GM12865 (cell line): ENCODE measurements at places on chromosomes 7 and 10.

DNA sequence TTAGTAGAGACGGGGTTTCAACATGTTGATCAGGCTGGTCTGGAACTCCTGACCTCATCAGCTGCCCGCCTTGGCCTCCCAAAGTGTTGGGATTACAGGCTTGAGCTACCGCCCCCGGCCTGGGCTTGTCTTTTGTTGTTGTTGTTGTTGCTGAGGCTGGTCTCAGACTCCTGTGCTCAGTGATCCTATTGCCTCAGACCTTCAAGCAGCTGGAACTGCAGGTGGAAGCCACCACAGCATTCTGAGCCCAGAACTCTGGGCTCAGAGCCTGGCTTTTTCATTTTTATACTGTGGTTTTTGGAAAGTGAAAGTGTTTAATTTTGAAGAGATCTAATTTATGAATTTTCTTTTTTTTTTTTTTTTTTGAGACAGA lies 16.2 kb upstream of the DNAJB6 start:
- DNase-seq, result no peak

- no peak for DNase-seq
Measured at GRCh38 chr7:416761-417624, 102.7 kb downstream of the PDGFA start.

GRCh38 chr7:120464104-120464503 lies 191.1 kb downstream of the KCND2 start:
- DNase-seq, result no peak

DNA sequence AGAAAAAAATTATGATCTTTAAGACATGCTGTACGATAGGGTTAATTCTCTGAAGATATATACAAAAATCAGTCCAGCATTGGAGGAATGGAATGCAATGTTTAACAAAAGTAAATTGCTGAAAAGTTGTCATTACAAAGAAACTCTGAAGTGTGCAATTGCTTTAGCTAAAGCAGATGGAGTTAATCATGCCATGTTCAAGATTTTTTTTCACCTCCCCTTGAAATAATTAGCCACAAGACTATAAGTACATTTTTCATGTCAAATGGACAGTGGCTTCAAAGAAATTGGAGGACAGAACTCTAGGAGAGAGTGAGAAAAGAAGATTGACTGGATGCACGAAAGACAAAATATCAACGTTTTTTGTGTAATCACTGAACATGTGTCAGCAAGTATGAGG lies 63.1 kb upstream of the MEOX2 start:
- DNase-seq, result no peak

- no peak for DNase-seq
Measured at GRCh38 chr7:142889816-142890215, 4.3 kb upstream of the TRPV6 start.

DNA sequence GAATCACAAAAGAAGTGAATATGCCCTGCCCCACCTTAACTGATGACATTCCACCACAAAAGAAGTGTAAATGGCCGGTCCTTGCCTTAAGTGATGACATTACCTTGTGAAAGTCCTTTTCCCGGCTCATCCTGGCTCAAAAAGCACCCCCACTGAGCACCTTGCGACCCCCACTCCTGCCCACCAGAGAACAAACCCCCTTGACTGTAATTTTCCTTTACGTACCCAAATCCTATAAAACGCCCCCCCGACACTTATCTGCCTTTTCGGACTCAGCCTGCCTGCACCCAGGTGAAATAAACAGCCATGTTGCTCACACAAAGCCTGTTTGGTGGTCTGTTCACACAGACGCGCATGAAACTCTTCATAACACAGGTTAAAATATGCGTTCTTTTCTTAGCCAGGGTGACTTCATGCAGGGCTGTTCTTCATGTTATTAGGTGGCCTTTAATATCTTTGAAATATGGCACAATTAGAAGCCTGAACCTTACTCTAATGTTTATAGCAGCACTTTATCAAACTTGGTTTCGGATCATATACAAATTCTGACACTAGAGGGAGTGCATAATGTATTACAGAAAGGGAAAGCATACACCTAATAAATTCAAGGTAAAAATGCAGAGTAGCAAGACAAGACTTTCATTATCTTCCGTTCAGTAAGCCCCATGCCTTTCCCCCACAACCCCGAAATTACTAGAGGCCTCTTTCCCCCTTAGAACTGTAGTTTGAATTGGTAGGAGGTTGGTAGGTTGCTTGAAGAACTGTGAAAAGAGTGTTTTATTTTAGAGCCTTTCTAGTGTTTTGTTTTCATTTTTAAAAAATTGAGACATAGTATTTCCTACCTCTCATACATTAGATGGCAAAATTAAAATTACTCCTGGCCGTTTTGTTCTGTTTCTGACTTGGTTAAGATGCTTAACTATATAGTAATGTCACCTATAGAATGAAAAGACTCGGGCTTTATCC lies 117.9 kb downstream of the NPY start:
- peak; percentile 57 for DNase-seq

DNA sequence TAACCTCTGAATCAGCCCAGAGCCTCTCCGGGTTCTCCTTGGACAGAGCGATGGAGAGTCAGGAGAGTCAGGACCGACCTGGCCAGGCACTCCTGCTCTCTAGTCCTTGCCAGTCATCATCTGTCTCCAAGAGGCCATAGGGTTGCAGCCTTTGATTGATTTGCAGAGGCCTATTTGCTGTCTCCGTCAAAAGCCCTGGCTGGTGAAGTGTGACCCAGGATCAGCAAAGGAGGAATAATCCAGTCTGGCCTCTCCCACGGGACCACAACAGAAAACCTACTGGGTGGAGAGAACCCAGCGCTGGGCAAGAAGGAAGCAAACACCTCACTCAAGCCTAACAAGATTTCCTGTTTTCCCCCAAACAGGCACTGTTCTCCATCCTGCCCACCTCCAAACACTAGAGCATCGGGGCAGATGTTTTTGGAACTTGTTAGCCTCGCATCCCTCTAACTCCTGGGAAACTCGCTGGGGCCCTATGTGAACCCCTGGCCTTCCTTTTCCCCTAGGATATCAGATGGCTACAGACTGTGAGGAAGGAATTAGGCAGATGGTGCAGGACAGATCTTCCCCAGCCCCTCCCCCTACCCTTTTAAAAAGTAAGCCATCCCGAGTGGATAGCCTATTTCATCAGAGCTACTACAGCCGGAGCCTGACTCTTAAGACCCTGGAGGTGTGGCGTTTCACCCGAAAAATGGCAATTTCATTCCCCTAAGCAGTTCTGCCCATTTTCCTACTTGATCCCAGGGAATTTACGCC lies 54.3 kb downstream of the PODXL start:
- no peak for DNase-seq

DNA sequence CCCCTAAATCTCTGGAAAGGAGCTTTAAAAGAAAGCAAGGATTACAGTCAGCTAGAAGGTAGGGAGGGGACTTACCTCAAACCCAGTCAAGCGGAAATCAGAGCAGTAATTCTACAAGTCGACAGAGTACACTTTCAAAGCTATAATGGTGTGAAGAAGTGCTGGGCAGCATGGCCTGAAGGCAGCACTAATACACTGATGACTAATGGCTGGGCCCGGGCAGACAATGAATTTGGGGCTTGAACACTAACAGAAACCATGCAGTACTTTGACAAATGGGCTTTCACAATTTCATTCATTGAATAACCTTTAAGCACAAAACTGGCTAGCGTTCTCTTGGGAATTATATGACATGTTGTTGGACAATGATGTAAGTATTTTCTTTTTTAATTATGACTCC lies 4.7 kb downstream of the GLI3 start:
- no peak for DNase-seq

DNA sequence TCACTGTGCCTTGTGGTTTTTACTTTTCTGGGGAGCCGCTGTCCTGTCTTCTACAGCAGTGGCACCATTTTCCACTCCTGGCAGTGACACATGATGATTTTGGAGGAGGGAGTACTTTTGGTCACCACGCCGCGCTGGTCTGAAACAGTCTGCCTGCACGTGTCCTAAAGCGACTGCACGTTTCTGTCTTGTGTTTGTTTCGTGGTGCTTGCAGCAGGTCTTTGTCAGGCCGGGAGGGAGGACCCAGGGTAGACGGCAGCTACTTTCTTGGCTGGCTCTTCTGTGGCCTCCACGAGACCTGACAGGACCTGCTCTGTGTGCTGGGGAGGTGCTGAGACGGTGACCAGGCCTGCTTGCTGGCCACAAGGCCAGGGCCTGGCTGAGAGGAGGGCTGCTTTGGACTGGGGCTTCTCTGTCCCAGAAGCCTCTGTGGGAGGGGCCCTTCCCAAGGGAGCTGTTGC lies 82.0 kb downstream of the GLRX3 start:
- DNase-seq, result no peak

- DNase-seq, result no peak
Measured at GRCh38 chr7:70621954-70622600, 509.9 kb upstream of the GALNT17 start.

GRCh38 chr10:29951441-29951931 lies 107.9 kb downstream of the JCAD start:
- DNase-seq, result no peak

DNA sequence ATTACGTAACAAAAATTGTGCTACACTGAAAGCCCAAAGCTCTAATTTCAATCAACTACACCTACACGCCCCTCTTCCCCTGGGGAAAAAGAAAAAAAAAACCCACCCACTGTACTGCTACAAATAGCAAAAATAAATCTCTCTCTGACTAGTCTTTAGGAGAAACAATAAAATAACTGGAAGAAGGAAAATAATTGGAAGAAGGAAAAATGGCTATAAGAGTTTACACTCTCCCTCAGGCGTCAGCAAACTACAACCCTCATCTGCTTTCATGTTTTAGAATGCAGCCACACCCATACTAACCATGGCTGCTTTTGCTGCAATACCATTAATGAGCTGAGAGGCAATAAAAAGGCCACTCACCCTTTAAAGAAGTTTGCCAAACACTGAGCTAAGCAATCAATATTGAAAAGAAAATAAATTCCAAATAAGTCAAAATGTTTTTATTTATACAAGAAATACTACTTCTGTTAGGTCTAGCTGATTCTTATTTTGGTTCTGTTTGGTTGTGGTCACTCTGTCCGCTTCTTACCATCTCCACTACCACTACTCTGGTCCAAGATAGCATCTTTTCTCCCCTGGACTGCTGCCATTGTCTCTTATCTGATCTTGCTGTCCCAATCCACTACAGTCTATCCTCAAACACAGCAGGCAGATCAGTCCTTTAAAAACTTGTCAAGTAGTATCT lies 3.8 kb downstream of the MINDY3 start:
- DNase-seq, result no peak

- no peak for DNase-seq
Measured at GRCh38 chr10:127878475-127879055, 14.2 kb downstream of the CLRN3 start.

DNA sequence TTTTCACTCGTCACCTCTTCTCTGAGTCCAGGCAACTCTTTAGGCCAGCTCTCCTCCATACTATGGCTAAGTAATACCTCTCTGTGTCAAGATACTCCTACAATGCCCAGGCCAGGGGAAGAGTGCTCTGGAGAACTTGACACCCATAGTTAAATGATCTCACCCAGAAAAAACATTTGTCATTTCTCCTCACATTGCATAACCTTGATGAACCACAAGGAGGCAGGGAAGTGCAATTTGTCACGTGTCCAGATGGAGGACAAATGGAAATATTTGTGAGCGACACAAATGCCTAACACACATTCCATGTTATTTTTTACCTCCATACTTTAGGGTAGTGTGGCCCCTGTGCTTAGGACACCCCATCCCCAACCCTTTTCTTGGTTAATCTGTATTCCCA lies 78.3 kb downstream of the HTR7 start:
- peak; percentile 22 for DNase-seq

DNA sequence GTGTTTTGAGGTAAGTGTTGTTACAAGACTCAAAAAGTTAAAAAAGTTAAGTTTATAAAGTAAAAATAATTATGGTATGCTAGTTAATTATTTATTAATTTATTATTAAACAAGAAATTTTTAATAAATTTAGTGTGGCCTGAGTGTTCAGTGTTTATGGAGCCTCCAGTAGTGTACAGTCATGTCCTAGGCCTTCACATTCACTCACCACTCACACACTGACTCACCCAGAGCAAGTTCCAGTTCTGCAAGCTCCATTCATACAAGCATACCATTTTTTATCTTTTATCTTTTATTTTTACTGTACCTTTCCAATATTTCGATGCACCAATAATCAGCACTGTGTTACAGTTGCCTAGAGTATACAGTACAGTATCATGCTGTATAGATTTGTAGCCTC lies 381.2 kb upstream of the MGMT start:
- no peak for DNase-seq

- DNase-seq, result no peak
Measured at GRCh38 chr10:62224606-62225005, 44.0 kb downstream of the RTKN2 start.

GRCh38 chr7:34823650-34824258 lies 165.7 kb downstream of the NPSR1 start:
- peak; percentile 62 for DNase-seq

DNA sequence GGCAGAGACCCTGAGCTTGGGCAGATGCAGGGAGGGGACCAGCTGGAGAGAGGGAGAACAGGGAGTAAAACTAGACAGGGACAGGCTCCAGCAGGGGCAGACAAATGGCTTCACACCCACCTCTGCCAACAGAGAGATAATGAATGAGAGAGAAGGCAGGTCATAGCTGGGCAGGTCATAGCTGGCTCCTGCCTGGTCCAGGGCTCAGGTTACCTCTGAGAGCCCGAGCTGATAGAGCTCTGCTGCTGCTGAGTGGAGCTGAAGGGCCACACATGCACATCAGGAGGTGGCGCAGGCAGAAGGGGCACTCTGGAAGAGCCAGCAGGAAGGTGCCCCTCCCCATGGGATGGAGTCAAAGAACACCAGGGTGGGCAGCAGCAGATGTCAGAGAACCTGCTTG lies 154.2 kb downstream of the GFRA1 start:
- no peak for DNase-seq

DNA sequence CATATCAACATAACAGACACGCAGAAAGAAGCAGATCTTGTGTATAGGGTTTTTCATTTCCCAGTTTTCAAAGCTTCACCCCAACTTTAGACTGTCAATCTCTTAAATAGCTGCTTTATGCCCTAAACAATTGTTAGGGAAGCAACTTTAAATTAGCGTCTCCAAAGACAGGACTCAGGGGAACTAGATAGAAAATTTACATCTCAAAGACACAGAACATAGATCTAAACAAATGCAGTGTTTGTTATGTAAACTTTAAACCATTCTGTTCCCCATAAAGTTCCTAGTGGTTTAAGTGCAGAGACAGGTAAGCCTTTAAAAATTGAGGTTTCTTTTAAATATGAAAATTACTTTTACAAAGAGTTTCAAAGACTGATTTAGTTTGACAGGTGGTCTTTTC lies 379.2 kb upstream of the GHITM start:
- no peak for DNase-seq
